T-cell (primary cell): ENCODE measurements at places on chromosomes 12 and 14.
A peak's percentile ranks its signal among the peaks of the same experiment; 100 is the strongest.

DNA sequence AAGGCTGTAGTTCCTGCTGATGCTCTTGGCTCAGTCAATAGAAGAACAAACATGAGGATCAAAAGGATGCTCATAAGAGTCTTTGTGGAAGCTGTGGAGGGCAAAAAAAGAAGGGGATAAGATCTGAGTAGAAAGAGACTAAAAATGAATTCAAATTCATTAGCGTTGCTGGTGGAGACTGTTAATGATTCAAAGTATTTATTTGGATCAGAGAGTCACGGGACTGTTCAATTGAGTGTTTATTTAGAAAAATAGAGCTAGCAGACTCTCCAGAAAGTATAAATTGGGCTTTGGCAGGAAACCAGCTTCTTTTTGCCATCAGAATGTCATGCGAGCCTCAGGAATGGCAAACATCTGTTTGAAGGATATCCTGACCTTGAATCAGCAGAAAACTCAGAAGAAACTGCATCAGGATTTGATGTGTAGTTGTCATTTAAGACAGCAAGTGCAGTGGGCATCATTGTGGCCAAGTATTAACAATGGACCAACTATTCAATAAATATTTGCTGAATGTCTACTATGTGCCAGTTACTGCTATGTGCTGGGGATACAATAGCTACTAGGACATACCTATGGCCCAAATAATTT lies 126.4 kb downstream of the TBC1D30 start:
- H3K27me3 ChIP-seq = no peaks in the 10 kb centered on the region
- no peaks in the 10 kb centered on the region for H3K36me3 ChIP-seq
- H3K4me3 ChIP-seq = no peak overlapping the region
- no peak for DNase-seq
- no peaks in the 10 kb centered on the region for H3K4me1 ChIP-seq
- no peak overlapping the region for H3K27ac ChIP-seq

- H3K27ac ChIP-seq = no peak overlapping the region
- H3K36me3 ChIP-seq = no peaks in the 10 kb centered on the region
- no peak for DNase-seq
- H3K27me3 ChIP-seq = no peaks in the 10 kb centered on the region
- peaks cover 22% of the 10 kb centered on the region for H3K4me1 ChIP-seq
- H3K4me3 ChIP-seq = no peak overlapping the region
Observed at GRCh38 chr12:110554184-110554583, 28.9 kb downstream of the PPTC7 start.

- H3K4me1 ChIP-seq = peaks cover 14% of the 10 kb centered on the region
- no peak overlapping the region for H3K4me3 ChIP-seq
- peaks cover 50% of the 10 kb centered on the region for H3K27me3 ChIP-seq
- no peak overlapping the region for H3K27ac ChIP-seq
- H3K36me3 ChIP-seq = no peaks in the 10 kb centered on the region
- no peak for DNase-seq
Observed at GRCh38 chr12:53759261-53759660, 7.5 kb upstream of the CISTR start.

GRCh38 chr12:52005903-52006703 lies 643 bp upstream of the TAMALIN start:
- H3K4me1 ChIP-seq = peaks cover 3% of the 10 kb centered on the region
- no peak overlapping the region for H3K27ac ChIP-seq
- peak overlapping the region; percentile 34 for H3K4me3 ChIP-seq
- no peaks in the 10 kb centered on the region for H3K36me3 ChIP-seq
- H3K27me3 ChIP-seq = no peaks in the 10 kb centered on the region

DNA sequence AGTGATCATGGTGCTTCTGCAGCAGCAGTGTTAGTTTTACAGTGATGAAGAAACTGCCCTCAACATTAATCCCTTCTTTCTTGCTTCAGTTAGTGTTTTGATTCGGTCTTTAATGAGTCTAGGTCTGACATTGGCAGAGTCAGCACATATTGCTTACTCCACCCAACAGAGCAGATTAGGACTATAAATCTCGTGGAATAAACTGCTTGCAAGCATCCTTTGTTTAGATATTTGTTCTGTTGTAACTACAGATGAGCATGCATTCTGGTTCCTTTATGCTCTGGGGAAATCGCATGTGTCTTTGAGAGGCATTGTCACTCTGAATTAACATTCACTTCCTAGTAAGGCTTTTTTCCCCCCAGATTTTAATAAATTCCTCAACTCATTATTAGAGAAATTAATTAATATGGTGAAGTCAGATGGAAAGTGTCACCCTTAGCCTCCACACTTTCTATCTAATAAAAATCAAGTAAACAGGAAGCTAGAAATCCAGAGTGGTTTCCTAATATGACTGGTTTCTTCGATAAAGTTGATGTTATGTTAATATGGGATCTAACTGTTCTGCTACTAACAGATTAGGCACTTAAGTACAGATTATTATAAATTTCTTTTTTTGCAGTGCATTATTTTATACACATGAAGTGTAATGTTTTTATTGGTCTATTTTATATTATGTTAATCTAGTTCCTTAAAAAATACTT lies 86.2 kb upstream of the SSTR1 start:
- no peak for DNase-seq
- H3K4me3 ChIP-seq = no peak overlapping the region
- H3K27me3 ChIP-seq = no peaks in the 10 kb centered on the region
- peaks cover 6% of the 10 kb centered on the region for H3K4me1 ChIP-seq
- H3K36me3 ChIP-seq = no peaks in the 10 kb centered on the region
- no peak overlapping the region for H3K27ac ChIP-seq

- no peak for DNase-seq
- no peaks in the 10 kb centered on the region for H3K27me3 ChIP-seq
- H3K36me3 ChIP-seq = no peaks in the 10 kb centered on the region
Observed at GRCh38 chr14:93036652-93037345, 78.9 kb downstream of the ITPK1 start.

DNA sequence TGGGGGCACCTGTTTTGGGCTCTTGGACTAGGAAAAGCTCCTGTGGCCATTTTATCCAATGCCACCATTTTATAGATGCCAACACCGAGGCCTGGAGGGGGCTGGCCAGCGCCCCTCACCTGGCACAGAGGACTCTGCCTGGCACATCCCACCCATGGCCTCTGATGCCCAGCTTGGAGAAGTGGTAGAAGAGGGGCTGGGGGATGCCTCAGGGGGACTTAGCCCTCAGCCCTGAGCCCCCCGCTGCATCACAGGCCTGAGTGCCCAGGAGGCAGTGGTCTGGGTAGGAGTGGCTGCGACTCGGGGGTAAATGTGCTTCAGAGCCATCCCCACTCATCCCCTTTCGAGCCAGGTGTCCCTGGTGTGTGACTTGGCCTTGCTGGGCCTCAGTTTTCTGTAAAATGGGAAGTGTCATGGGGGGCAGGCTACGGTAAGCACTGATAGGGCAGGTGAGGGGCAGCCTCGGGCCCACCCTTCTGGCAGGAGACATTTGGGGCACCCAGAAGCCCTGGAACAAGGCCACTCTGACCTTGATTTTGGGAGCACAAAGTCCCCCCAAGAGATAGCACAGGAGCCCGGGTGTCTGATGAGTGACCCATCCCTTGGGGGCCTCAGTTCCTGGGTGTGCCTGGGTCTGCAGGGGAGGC lies 22.5 kb downstream of the SH2B3 start:
- peak overlapping the region; percentile 100 for H3K27ac ChIP-seq
- no peak for DNase-seq
- H3K4me3 ChIP-seq = no peak overlapping the region
- no peaks in the 10 kb centered on the region for H3K36me3 ChIP-seq

DNA sequence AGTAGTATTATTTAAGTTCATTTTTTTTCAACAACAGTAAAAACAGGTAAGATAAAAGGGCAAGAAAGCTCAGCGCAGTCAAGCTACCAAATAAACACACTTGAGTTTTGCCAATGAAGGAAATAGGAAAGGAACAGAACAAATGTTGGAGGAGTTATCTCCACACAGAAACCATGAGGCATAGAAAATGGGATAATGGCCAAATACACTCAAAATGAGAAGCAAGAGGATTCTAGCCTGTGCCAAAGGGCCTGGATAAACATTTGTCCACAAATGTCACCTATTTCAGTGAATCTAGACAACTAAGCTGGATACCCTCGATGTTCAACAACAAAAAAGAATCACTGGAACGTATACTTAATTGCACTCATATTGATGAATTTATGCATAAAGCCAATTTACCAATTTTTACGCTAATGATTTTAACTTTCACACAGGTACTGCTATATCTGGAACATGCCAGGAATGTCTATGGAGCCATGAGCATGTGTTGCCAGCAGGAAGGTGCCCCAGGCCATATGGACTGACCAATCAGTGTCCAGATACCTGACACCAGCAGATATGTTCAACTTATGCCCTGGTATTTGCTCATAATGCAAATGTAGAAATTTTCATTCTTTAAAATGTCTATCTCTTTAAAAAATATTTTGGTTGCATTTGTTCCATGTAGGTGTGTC lies 21.1 kb downstream of the ST8SIA1 start:
- H3K4me3 ChIP-seq = no peak overlapping the region
- no peaks in the 10 kb centered on the region for H3K27me3 ChIP-seq
- no peak for DNase-seq
- H3K4me1 ChIP-seq = no peaks in the 10 kb centered on the region
- H3K36me3 ChIP-seq = peaks cover 3% of the 10 kb centered on the region

- no peaks in the 10 kb centered on the region for H3K27me3 ChIP-seq
- no peak overlapping the region for H3K4me3 ChIP-seq
- no peak for DNase-seq
- no peaks in the 10 kb centered on the region for H3K36me3 ChIP-seq
- H3K27ac ChIP-seq = no peak overlapping the region
Observed at GRCh38 chr14:85071447-85071846, 458.5 kb upstream of the FLRT2 start.

- no peaks in the 10 kb centered on the region for H3K4me1 ChIP-seq
- H3K36me3 ChIP-seq = no peaks in the 10 kb centered on the region
- H3K4me3 ChIP-seq = no peak overlapping the region
- no peak overlapping the region for H3K27ac ChIP-seq
Observed at GRCh38 chr12:71504476-71504875, 64.9 kb downstream of the LGR5 start.

DNA sequence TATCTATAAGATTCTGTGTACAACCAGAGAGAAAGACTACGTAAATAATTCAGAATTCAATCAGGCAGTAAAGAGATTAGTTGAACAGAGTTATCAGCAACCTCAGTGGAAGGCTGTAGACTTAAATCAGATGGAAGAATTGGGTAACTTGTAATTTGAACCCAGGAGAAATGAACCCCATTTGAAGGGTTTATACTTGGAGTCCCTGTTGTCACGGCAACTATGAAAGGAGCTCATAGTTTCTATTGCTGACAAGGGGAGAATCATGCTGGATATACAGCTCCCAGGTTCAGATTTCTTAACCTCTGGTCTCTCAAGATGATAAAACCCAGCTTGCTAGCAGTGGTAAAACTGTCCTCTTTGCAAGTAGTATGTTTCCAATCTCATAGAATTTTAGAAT lies 54.4 kb upstream of the BMP4 start:
- H3K36me3 ChIP-seq = no peaks in the 10 kb centered on the region
- no peak for DNase-seq
- no peaks in the 10 kb centered on the region for H3K27me3 ChIP-seq
- H3K4me1 ChIP-seq = no peaks in the 10 kb centered on the region
- H3K27ac ChIP-seq = no peak overlapping the region

DNA sequence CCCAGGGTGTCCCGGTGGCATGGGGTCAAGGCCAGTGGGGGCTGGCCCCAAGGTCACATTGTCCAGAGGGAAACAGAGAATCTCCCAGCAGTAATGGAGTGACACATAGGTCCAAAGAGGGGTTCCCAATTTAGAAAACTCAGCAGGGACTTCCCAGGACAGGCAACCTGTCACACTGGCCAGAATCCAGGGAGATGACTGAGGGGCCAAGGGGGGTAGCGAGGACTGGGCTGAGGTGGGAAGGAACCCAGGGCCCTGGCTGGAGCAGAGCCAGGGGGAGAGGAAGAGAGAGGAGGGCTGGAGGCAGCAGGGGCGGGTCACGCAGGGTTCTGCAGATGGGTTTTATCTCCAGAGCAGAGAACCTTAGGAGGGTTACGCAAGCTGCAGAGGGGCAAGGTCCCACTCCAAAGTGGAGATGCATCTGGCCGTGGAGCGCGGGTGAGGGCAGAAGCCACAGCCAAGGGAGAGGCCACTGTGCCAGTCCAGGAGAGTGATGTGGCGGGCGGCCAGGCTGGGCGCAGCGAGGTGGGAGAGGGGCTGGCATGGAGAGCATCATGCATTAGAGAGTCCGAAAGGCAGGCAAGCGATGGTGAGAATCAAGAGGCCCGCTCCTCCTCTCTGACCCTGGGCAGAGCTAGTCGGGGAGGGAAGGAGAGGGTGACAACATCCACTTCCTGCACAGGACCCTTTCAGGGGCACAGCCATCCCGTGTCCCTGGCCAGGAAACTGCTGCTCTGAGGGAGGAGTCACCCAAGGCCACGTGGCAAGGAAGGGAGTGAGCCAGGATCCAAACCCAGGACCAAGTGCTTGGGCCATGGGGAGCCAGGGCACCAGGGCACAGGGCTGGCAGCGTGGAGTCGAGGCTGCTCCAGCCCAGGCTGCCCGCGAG lies 29.0 kb downstream of the NCOR2 start:
- peaks cover 3% of the 10 kb centered on the region for H3K27me3 ChIP-seq
- H3K27ac ChIP-seq = no peak overlapping the region
- peaks cover 42% of the 10 kb centered on the region for H3K4me1 ChIP-seq
- peaks cover 10% of the 10 kb centered on the region for H3K36me3 ChIP-seq
- H3K4me3 ChIP-seq = no peak overlapping the region

DNA sequence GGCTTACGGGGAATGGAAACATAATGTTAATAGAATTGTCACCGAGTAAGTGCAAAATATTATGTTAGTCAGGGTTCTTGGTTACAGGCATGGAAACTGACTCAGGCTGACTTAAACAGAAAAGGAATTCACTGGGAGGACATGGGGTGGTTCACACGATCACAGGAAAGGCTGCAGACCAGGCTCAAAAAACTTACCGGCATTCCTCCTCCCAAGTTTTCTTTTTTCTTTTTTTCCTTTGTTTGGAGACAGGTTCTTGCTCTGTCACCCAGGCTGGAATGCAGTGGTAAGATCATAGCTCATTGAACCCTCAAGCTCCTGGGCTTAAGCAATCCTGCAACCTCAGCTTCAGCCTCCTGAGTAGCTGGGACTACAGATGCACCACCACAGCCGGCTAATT lies 11.9 kb upstream of the UBE2N start:
- no peaks in the 10 kb centered on the region for H3K36me3 ChIP-seq
- DNase-seq = no peak
- H3K27me3 ChIP-seq = peaks cover 3% of the 10 kb centered on the region

DNA sequence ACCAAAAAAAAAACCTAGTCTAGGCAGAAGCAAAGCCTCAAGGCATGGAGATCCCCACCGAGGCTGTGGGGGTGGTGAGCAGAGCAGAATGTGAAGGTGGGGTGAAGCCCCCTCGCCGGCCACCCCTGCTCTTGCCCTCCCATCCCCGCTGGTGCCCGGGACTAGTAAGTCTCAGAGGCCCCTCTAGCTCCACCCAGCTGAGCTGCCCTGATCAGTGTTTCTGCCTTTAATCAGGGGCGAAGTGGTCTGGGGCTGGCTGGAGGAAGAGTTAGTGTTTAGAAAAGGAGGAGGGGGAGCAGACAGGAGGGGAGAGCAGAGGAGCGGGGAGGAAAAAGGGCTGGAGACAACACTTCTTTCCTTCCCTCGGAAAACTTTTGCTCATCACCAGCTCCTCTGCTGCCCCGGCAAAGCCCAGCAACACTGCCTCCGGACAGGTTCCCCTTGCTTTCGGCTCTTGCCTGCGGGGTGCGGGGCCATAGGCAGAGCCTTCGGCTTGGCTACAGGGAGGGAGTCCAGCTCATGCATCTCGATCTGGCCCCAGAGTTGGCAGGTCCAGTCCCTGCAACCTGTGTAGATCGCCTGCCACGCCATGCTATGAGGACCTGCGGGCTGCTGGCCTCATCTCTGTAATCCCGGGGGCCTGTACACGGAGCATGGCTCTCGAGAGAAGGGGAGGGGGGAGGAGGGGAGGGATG lies 3.4 kb upstream of the DLK1 start:
- no peak for DNase-seq
- no peaks in the 10 kb centered on the region for H3K4me1 ChIP-seq
- H3K27me3 ChIP-seq = no peaks in the 10 kb centered on the region
- H3K4me3 ChIP-seq = no peak overlapping the region
- no peak overlapping the region for H3K27ac ChIP-seq
